Immature natural killer cell (primary cell): ENCODE measurements at places on chromosomes 1 and 21.

DNA sequence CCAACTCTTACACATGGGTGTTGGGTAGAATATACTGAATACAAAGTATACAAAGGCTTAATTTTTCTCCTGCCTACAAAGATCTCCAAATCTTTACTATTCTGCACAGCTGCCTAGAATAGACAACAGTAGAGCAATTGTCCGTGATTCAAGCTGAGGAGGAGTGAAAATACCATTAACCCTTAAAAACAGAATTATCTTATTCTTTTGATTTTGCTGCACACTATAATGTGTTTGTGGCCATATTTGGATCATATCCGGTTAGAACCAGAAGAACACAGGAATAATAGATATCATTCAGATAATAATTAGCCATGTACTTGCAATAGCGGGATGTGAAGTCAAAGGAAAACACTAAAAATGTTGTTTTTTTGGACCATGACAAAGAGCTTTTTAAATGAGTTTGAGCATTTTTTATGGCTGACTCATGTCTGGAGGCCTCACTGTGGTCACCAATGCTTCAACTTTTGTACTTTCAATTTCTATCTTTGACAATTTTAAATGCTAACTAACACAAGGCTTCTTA, 197.6 kb upstream of the FOXD3 start:
- H3K27me3 ChIP-seq: peaks cover 4% of the 10 kb centered on the region
- no peak for DNase-seq
- H3K4me3 ChIP-seq: no peak overlapping the region

- no peaks in the 10 kb centered on the region for H3K4me1 ChIP-seq
- no peak overlapping the region for H3K27ac ChIP-seq
- DNase-seq: no peak
- H3K4me3 ChIP-seq: no peak overlapping the region
- peaks cover 4% of the 10 kb centered on the region for H3K36me3 ChIP-seq
Observed at GRCh38 chr1:41371630-41372599, 10.7 kb downstream of the FOXO6 start.

DNA sequence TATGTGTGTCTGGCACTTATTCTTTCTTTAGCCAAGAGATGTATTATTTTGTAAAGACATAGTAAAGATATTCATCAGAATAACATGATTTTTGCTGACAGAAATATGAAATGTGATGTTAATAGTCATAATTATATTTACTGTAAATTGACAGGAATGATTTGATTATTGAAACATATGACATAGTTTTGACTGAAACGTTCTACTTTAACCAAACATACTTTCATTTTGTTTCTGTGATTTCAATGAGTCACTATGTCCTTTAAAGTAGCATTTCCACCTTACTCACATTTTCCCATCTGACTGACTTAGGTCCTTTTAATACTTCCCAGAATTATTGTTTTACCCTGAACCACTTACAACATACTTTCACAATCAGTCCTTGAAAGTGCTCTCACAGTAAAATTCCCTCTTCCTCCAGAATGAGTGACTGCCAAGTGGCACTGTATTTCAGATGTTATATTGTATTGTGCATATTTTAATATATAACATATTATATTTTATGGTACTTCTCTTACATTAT, 437.9 kb downstream of the NCAM2 start:
- H3K36me3 ChIP-seq: no peaks in the 10 kb centered on the region
- H3K4me1 ChIP-seq: no peaks in the 10 kb centered on the region
- DNase-seq: no peak
- H3K27me3 ChIP-seq: peaks cover 2% of the 10 kb centered on the region
- H3K27ac ChIP-seq: no peak overlapping the region
- H3K4me3 ChIP-seq: no peak overlapping the region

DNA sequence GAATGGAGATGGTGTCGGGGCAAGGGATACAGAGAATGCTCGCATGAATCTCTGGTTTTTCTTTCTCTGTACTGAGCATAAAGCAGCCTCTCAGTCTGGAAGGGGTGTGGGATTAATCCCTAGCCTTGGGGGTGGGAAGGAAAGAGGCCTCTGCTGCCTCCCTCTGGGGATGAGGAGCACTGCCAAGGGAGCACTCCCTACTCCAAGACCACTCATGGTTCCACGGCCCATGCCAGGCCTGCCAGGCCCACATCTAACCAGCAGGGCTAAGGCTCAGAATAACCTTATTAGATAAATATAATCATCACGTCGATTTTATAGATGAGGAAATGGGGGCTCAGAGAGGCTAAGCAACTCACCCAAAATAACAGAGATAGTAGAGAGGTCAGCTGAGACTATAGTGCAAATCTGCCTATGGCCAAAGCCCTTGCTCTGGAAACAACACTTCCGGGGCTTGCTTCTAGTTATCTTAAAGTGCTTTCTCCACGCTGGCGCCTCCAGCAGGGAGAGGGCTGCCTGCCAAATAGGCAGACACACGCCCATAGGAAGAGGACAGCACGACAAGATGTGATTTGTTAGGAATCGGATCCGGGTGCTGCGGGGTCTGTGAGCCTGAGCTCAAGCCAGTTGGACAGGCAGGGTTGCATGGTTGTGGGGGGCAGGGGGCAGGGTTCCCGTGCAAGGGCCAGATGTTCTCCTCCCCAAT, 522 bp downstream of the TEX35 start:
- H3K27me3 ChIP-seq: no peaks in the 10 kb centered on the region
- no peak overlapping the region for H3K4me3 ChIP-seq
- DNase-seq: no peak
- H3K27ac ChIP-seq: no peak overlapping the region
- H3K36me3 ChIP-seq: no peaks in the 10 kb centered on the region
- no peaks in the 10 kb centered on the region for H3K4me1 ChIP-seq

DNA sequence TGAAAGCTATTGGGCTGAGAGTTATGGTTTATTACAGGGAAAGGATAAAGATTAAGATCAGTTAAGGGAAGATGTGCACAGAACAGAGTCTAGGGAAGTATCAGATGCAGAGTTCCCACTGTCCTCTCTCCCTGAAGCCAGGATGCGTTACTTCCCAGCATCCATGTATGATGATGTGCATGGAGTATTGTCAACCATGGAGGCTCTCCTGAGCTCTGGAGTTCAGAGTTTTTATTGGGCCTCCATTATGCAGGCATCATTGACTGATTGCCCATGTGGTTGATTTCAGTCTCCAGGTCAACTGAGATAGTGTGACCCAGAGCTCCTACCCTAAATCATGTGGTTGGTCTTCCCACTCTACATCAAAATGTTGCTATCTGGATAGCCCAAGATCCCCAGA, 30.7 kb downstream of the SERINC2 start:
- H3K27ac ChIP-seq: no peak overlapping the region
- no peak overlapping the region for H3K4me3 ChIP-seq
- H3K36me3 ChIP-seq: no peaks in the 10 kb centered on the region
- no peaks in the 10 kb centered on the region for H3K4me1 ChIP-seq
- peaks cover 4% of the 10 kb centered on the region for H3K27me3 ChIP-seq

DNA sequence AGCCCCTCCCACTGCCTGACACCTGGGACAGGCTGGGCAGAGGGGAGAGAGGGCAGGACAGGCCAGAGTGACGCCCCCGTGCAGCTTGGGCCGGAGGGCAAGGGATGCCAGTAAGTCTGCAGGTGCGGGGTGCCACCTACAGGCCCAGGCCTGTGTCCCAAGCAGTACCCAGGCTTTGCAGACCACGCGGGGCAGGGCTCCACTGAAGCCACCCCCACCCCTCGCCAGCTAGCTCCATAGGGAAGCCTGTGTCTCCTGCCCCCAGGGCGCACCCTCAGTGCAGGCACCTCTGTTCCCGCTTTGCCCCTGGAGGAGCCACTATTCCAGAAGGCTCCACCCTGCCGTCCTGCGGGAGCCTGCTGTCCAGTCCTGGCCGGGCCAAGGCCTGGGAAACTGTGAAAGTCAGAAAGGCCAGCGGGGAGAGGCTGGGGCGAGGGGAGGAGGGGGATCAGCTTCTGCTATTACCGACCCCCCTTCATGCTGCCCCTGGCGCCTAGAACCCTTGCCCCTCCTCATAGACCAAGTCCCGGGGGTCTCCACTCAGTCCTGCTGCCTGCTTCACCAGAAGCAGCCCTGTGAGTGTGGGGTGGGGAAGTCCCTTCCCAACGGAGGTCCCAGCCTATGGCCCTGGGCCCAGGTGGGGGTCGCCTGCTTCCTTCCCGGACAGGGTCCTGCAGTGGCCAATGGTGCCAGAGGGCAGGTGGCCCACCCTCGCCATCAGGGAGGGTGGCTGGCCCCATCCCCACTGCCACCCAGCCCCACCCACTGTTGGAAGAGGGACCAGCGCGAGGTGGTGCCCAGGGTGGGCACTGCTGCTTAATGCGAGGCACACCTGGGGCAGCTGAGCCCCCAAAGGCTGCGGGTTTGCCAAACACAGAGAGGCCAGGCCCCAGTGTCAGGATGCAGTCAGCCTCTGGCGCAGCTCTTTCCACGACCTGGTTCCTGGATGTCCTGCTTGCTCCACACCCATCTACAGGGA, 54.4 kb downstream of the KCNAB2 start:
- no peak for DNase-seq
- H3K4me3 ChIP-seq: no peak overlapping the region
- H3K27ac ChIP-seq: no peak overlapping the region

DNA sequence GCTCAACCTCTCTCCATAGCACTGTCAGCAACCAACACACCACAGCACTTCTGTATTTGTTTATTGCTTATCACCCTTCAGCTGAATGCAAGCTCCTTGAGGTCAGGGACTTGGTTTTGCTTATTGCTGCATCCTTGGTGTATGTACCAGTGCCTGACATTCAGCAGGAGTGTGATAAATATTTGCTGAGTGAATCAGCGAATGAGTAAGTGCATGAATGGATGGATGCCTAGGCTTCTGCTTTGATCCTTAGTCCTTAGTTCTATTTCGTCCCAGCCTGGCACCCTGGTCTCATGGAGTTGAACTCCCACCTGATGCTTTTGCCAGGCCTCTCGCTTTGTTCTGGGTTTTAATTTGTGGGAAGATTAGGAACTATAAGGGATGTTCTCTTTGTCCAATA, 88.2 kb downstream of the ZSCAN20 start:
- H3K27me3 ChIP-seq: peaks cover 10% of the 10 kb centered on the region
- H3K4me1 ChIP-seq: no peaks in the 10 kb centered on the region
- H3K4me3 ChIP-seq: no peak overlapping the region
- H3K36me3 ChIP-seq: no peaks in the 10 kb centered on the region

GRCh38 chr21:44006656-44007055, 5.5 kb upstream of the TRAPPC10 start:
- peaks cover 9% of the 10 kb centered on the region for H3K27me3 ChIP-seq
- H3K36me3 ChIP-seq: peaks cover 9% of the 10 kb centered on the region
- no peak overlapping the region for H3K4me3 ChIP-seq
- H3K4me1 ChIP-seq: peaks cover 20% of the 10 kb centered on the region
- H3K27ac ChIP-seq: no peak overlapping the region
- DNase-seq: no peak

GRCh38 chr1:53687426-53687825, 51.5 kb downstream of the GLIS1 start:
- H3K4me1 ChIP-seq: no peaks in the 10 kb centered on the region
- no peaks in the 10 kb centered on the region for H3K36me3 ChIP-seq
- H3K27ac ChIP-seq: no peak overlapping the region
- H3K4me3 ChIP-seq: no peak overlapping the region
- no peak for DNase-seq

- H3K27me3 ChIP-seq: peaks cover 3% of the 10 kb centered on the region
- peaks cover 12% of the 10 kb centered on the region for H3K4me1 ChIP-seq
- peak overlapping the region; percentile 18 for H3K4me3 ChIP-seq
- H3K36me3 ChIP-seq: no peaks in the 10 kb centered on the region
- no peak overlapping the region for H3K27ac ChIP-seq
Observed at GRCh38 chr1:170562646-170563338, 30.8 kb downstream of the GORAB start.

DNA sequence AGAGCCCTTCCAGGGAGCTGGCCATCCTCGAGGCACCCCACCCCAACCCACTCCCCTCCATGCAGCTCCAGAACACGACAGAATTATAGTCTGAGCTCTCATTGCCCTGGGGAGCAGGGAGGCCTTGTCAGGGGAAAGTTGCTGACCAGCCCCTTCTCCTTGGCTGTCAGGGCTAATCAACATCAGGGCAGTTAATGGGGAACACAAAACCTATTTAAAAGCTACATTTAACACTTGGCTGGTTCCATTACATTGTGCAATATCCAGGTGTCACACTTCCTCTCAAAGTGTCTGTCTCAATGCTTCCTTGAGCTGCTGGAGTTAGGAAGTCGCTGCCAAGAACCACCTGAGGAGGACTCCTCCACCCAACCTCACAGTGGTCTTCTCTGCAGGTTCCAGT, 111.8 kb upstream of the GRIK3 start:
- no peak overlapping the region for H3K4me3 ChIP-seq
- no peak for DNase-seq
- no peak overlapping the region for H3K27ac ChIP-seq
- H3K36me3 ChIP-seq: no peaks in the 10 kb centered on the region
